ENCODE measurements at places on chromosomes 12 and 14. TPM values are rescaled to one million over a fixed set of nuclear protein-coding genes. Genes with fewer than 3 reads are reported as not detected.

Gene KCNMB4
- 0.57 TPM for polyA plus RNA-seq

DNA sequence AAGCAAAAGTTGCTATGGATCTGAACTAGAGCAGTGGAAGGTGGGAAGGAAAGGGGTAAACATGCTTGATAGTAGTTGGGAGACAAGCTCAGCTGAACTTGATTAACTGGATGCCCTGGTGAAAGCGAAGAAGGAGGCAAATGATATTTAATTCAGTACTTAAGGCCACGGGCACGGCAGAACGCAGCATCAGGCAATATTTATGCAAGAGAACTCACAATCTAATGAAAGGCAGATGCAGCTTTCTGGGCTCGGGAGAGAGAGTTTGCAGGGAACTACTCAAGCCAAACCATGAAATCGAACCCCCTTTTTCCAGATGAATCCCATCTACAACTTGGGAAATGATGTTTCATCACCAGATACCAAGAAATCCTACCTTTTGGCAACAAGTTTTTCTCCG, 3.5 kb upstream of the CNIH1 start:
- no peak overlapping the region for H3K27ac ChIP-seq
- no peak overlapping the region for H3K4me3 ChIP-seq
- DNase-seq, result no peak
- H3K27me3 ChIP-seq, result no peaks in the 10 kb centered on the region
- peaks cover 50% of the 10 kb centered on the region for H3K4me1 ChIP-seq

DNA sequence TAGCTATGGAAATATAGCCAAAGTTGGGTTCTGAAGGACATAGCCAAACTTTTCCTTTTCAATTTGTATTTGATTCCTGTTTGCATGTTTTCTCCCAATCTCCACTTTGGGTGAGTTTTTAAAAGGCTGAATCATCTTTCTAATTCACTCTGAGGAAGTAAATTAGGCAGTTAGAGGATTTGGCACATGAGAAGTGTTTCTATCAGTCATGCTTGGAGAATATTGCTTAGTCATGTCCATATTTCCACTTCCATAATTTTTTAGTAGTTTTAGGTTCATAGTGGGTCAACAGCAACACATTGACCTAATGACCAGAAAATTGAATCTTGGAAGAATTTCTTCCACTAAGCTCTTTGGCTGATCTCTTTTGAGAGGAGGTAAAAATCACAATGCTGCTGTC, 21.8 kb downstream of the IRAK3 start:
- no peak overlapping the region for H3K4me3 ChIP-seq
- H3K27me3 ChIP-seq, result no peaks in the 10 kb centered on the region

GRCh38 chr12:68880660-68881325, 52.2 kb downstream of the CPM start:
- H3K36me3 ChIP-seq, result peaks cover 59% of the 10 kb centered on the region
- no peak for DNase-seq
- H3K27ac ChIP-seq, result no peak overlapping the region
- no peaks in the 10 kb centered on the region for H3K27me3 ChIP-seq

DNA sequence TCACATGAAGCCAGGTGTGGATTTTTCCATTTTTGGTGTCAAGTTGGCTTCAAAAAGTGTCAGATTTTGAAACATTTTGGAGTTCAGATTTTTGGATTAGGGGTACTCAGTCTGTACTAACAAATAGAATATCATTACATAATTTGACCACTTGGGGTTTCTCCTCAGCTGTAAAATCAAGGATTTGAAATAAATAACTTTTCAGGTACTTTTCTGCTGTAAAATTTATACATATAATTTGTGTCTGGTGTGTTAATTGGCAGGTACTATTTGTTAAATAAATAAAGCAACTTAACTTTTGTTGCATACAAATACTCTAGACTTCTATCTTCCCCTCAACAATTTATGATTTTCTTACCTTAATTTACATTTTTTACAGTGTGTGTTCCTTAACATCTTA, 234.1 kb upstream of the PRICKLE1 start:
- H3K4me1 ChIP-seq, result no peaks in the 10 kb centered on the region
- no peaks in the 10 kb centered on the region for H3K27me3 ChIP-seq
- no peak overlapping the region for H3K27ac ChIP-seq
- DNase-seq, result no peak

DNA sequence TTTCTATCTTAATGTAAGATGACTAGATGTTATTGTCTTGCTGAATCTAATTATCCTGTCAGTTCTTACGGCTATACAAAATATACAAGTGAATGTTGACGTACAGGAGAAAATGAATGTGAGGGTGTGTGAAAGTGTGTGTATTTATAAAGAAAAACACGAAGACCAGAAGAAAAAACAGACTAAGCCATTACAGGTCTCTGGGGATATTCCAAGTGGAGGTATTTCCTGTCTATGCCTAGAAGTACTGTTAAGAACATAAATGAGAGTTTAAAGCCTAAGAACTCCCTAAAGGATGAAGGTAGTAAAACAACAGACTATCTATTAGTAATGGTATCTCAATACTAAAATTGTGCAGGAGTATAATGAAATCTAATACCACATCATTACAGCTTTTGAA, 7.6 kb downstream of the MDM1 start:
- DNase-seq, result no peak
- no peak overlapping the region for H3K4me3 ChIP-seq
- H3K27ac ChIP-seq, result no peak overlapping the region
- H3K36me3 ChIP-seq, result peaks cover 26% of the 10 kb centered on the region
- H3K27me3 ChIP-seq, result no peaks in the 10 kb centered on the region

- no peak overlapping the region for H3K27ac ChIP-seq
- DNase-seq, result no peak
- H3K27me3 ChIP-seq, result no peaks in the 10 kb centered on the region
- H3K4me3 ChIP-seq, result no peak overlapping the region
These were observed 73.7 kb downstream of the TMTC2 start for GRCh38 chr12:82760423-82760822.

DNA sequence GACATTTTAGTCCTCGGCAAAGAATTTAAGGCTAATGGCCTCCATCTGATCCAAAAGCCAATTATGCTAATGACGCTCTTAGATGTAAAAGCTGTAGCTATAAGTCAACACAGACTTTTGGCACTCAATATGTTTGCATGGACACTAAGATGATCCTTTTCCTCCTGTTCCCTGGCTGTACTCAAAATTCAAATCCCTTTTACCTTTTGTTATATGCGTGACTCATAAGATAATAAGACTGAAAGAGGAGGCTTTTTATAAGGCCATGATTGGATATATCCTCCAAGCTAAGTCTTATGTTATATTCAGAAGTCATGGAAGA, 89.8 kb downstream of the PDZRN4 start:
- no peaks in the 10 kb centered on the region for H3K27me3 ChIP-seq
- DNase-seq, result no peak

DNA sequence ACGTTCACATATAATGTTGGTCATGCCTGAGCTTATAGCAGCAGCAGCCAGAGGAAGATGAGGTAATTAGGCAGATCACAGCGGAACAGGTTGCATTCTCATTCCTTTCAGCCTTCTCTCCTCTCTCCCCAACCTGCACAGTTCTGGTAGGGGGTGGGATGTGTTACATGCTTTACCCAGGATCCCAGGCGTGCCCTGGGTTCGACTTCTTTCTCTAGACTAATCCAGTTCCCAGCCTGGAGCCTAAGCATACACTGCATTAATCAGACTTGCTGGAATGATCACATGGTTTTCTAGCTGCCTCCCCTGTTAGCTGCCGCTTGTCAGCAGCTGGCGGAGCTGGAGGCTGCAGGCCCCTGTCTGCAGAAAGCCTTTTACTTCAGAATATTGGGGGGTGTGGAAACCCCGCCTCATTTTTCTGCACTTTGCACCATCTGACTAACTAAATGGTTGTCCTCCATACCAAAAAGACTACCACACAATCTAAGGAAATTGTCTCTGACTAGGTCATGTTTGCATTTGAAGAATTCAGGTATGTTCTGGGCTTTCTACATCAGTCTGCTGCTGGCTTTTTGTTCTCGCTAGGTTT, 46.0 kb upstream of the EVL start:
- peaks cover 4% of the 10 kb centered on the region for H3K4me1 ChIP-seq
- no peak overlapping the region for H3K27ac ChIP-seq
- H3K36me3 ChIP-seq, result no peaks in the 10 kb centered on the region
- H3K4me3 ChIP-seq, result no peak overlapping the region
- DNase-seq, result no peak

GRCh38 chr12:20272801-20273200, 95.5 kb upstream of the PDE3A start:
- H3K4me3 ChIP-seq, result no peak overlapping the region
- no peaks in the 10 kb centered on the region for H3K27me3 ChIP-seq
- H3K4me1 ChIP-seq, result no peaks in the 10 kb centered on the region
- DNase-seq, result no peak

DNA sequence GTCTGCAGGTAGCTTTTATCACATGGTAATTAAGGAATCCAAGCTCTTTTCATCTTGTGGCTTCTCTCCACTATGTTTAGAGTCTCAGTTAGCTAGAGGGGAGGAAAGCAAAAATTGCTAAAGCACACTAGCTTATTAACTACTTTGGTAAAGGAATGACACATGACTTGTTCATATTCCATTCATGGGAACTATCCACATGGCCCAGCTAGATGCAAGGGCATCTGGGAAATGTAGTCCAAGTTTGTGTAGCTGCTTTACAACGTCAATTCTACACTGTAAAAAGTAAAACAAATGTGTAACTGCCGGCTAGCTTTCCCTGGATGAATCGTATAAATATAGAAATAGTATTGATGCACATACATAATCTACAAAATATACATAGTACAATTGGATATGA, 244.5 kb upstream of the LRFN5 start:
- H3K27ac ChIP-seq, result no peak overlapping the region
- no peaks in the 10 kb centered on the region for H3K4me1 ChIP-seq
- no peak overlapping the region for H3K4me3 ChIP-seq
- H3K27me3 ChIP-seq, result no peaks in the 10 kb centered on the region
